Breast epithelium (tissue), 4 donors: ENCODE measurements at places on chromosomes 16 and 17.

DNA sequence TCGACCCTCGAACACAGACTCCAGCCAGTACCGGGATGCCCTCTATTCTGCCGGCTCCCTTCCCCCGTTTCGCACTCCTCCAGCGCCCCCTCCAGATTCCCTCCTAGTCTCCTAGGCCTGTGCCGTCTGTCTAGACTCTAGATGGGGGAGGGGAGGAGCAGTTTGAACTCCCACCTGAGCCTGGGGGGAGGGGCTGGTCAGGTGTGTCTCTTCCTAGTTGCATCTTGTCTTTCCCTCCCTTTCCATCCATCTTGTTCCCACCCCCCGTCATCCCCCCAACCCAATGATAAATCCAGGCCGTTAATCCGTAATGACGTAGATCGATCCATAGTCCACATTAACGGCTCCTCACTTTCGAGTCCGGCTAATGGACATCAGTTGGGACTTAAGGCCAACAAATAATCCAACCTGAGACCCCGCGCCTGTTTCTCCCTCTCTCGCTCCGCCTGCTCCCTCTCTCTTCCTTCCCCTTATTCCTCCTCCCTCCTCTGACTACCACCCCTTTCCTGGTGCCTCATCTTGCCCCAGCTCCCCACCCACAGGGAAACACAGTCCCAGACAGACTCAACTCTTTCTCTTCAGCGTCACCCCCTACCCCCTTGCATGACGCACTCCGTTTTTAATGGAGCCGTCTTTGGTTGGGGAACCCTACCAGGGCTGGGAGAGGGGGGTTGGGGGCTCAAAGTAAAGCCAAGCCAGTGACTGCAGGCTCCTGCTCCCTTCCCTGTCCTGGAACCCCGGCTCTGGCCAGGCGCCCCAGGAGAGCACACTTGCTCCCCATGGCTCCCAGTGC is 3.4 kb upstream of the HOXB5 start:
- DNase-seq = no peak

DNA sequence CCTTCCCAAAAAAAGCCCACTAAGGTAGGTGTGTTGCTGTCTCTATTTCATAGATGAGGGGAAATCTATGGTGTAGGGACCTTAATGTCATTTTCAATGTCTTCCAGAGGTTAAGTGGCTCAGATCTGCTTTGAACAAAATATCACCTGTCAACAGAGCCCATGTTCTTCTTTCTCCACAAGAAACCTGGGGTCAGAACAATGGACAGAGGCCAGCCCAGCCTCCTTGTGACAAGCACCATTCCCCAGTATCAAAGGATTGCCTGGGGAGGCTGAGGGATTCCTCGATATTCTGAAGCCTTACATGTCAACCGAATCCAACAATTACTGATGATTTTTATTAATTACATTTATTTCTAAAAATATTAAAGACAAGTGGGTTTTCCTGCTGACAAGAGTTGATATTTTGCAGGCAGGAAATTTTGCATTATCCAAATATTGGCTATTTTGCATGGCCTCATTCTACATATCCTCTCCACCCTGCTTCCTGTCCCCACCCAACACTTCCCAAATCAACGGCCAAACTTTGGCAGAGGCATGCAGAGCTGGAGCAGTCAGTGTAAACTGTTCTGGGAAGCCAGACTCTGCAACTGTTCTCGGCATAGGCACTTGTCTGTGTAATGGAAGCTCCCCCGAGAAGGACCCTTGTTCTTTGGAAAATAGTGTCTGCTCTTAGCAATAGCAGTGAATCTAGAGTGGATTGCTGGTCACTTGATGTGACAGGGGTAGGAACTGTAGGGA is 281.5 kb downstream of the HS3ST3A1 start:
- no peak for DNase-seq

DNA sequence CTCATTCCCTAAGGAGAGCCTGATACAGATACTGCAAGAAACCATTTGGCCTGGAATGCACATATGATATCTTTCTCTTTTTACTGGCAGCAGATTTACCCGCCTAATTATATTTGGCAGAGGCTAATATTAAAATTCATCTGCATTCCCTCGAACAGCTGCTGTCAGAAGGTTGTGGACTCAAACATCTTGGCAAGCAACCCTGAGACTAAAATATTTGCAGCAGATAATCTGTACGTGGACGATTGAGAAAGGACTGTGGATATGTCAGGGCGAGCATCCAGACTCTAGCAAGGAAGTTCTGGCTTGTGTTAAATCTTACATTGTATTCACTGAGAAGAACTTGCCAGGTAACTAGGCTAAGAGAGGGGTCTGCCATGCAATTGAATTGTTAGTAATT is 65.2 kb downstream of the SNX20 start:
- DNase-seq = no peak

DNA sequence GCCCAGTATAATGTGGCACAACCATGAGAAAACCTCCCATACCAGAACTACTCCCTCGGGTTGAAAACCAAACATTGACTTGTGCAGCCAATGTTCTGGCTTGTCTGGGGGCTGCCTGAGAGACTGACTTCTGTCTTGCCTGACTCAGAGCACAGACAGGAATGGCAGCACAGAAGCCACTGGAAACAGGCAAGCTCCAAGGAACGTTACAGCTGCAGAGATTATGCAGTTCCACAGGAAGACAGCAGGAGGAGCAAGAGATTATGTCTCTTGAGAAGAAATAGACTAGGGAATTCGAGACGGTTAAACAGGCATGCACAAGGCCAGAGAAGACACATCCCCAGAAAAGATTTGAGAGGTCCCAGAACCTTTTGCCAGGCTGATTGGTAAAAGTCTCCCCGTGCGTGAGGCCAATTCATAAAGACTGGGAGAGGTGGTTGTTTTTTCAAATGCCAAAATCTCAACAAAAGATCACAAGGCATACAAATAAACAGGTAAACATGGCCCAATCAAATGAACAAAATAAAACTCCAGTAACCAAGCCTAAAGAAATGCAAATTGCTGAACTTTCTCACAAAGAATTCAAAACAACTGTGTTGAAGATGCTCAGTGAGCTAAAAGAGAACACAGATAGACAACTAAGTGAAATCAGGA is 90.6 kb upstream of the CDH5 start:
- DNase-seq = no peak

DNA sequence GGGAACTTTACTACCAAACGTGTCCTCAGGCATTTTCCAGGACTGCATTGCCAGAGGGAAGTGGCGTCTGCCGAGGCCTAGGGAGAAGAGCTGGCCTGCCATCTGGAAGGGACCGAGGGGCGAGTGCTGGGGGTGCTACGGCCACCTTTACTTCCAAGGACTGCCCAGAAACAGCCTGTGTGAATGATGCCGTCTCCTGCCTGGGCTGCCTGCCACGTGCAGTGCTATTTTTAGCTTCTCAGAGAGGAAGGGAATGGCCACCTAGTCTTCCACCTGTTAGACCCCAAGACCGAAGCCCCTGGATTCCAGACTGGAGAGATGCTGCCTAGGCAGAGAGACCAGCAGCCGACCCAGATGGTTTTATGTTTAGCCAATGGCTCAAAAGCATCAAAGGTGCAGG is 57.2 kb downstream of the VAC14 start:
- DNase-seq = no peak

DNA sequence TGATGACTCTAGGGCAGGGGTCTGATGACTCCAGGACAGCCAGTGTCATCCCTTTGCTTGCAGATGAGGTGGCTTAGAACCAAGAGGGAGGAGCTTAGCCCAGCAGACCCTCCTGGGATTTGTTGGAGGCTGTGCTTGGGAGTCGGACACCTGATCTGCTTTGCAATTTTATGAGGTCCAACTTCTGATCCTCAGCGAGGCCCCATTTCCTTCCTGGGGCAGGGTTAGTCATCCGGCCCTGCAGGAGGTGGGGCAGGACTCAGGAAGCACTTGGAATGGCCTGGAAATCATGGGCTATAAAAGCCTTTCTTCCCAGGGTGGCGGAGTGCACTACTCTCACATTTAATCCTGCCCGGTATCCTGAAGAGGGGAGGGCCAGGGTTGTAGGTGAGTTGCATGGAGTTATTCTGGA is 168.5 kb downstream of the MSI2 start:
- DNase-seq = no peak

DNA sequence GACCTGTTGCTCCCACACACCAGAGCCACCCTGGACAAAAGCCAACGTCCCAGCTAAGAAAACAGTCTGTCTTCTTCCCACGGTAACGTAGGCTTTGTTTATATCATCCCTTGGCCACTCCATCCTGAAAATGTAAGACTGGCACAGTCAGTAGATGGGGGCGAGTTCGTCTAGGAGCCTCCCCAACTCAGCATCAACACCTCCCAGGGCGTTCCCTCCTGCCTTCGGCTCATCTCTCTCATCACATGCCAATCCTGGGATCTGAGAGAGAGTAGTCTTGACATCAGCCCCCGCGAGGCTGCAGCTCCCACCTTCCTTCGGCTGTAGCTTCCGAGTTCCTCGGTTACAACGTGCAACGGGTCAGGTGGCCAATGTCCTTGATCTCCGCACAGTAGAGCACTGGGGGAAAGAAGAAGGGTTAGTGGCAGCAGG is 894 bp downstream of the RNF227 start:
- no peak for DNase-seq

GRCh38 chr17:60525328-60525684 is 736 bp downstream of the APPBP2 start:
- DNase-seq = no peak

- no peak for DNase-seq
Measured at GRCh38 chr16:78762222-78762621, 662.8 kb downstream of the WWOX start.

- DNase-seq = no peak
Measured at GRCh38 chr17:29931231-29931932, 1.4 kb upstream of the SSH2 start.

DNA sequence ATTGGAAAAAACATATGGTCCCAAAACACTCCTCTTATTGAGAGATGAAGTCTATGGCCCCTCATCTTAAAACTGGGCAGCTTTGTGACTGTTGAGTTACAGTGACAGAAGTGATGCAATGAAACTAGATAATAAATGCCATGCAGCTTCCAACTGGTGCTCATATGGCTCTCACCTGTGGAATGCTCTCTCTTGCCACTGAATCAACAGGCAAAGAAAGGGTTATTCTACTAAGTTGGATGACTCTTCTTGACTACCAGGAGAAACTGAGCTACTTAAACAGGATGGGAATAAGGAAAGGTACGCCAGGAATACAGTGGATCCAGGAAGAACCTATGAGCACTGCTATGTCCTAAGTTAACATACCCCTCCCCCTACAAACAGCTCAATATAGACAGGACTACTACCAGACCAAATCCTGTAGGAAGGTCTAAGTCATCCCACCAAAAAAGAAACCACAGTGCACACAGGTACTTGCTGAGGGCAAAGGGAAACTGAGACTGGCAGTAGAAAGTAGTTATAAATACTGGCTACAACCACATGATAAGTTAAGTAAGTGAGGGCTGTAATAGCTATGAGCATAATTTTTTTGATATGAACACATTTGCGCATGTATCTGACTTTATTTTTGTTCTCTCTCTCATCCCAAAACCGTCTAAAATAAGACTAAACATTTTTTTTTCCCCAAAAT is 398.5 kb downstream of the ZFHX3 start:
- no peak for DNase-seq

DNA sequence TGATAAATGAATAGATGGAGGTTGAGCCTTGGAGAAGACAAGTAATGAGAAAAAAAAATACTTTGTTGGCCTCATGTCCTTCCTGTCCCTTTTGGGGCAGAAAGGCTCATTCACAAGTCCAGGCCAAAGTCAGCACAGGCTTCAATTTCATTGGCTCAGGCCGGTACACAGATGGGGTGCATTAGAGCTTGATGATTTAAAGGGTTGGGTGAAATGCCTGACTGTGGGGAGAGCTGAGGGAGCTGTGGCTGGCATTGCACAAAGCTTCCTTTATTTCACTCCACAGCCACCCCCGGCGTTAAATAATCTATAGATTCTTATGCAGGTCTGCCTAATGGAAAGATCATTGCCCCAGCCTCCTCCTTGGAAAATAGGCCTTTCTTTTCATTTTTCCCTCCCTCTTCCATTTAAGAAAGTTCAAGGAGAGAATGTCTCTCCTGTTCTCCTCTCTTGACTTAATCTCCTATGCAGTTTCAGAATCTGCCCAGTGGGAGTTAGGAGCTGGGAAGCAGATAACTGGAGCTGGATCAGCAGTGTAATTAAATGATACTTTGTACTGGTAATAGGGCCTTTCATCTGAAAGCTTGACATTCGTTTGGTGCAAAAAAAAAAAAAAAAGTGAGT is 24.4 kb downstream of the YPEL2 start:
- no peak for DNase-seq

GRCh38 chr17:15971098-15971678 is 26.3 kb downstream of the ADORA2B start:
- no peak for DNase-seq

DNA sequence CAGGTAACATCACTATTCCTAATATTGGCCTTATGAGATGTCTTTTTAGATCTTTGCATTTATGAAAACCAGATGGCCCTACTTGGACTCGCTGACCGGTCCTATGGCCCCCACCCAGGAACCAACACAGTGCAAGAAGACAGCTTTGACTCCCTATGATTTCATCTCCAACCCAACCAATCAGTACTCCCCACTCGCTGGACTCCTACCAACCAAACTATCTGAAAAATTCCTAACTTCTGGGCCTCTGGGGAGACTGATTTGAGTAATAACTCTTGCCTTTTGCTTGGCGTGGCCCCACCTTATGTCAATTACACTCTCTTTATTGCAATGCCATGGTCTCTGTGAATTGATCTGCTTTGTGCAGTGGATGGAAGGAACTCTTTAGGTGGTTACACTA is 828.9 kb downstream of the CDH11 start:
- DNase-seq = no peak

DNA sequence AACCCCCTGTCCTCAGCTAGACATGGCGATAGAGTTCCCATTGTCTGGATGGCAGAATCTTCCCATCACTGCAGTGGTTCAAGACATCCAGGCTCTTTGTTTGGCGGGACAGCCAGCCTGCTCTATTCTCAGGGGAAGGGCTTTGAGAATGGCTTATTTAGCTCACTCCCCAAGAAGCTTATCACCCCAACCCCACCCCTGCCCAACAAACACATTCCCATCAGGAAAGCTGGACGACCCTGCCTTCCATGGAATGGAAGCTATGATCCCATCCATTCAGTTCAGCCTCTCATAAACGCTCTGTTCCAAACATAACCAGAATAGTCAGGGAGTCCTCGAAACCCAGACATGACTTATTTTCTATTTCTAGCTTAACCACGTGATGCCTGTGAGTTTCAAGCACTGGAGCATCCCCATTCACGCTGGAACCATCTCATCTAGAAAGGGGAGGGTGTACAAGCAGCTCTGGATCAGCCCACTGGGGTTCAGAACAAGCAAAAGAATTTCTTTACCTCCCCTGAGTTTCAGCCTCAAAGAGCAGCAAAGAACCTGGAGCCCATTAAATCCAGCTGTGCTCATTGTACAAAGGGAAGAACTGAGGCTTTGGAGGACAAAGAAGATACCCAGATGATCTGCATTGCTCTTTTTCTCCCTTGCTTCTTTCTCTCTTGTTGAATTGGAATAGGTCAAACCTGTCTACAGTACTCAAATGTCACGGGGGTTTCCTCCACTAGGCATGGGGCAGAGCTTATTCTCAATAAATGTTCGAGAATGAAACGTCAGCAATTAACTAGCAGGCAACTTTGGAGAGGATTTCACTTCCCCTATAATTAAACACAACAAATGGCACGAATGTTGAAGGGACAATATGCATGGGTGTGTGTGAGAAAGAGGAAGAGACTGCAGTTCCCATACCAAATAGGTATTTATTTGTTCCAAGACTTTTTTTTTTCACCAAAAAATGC is 93.1 kb downstream of the XYLT1 start:
- no peak for DNase-seq

GRCh38 chr16:5214466-5214865 is 116.9 kb upstream of the EEF2KMT start:
- DNase-seq = no peak

- DNase-seq = no peak
Measured at GRCh38 chr17:82807101-82807500, 32.7 kb downstream of the ZNF750 start.
